ENCODE measurements at places on chromosomes 3 and 15.
A peak's percentile ranks its signal among the peaks of the same experiment; 100 is the strongest.

DNA sequence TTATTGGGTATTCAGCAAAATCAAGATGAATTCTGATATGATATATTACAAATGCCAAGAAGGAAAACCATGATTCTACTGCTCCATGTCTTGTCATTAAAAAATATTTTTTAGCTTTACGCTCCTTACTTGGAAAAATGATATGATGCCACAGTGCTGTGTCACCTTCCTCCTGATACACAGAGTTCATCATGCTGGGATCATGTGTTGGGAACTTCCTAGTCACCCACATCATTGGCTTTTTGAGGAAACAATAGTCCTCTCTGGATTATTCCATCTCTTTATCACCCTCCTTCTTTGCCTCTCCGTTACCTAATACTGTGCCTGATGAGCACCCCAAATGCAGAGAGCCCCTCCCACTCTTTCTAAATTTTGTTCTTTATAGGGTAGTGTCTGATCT, 94.3 kb upstream of the PFN2 start:
- DNase-seq: no peak

DNA sequence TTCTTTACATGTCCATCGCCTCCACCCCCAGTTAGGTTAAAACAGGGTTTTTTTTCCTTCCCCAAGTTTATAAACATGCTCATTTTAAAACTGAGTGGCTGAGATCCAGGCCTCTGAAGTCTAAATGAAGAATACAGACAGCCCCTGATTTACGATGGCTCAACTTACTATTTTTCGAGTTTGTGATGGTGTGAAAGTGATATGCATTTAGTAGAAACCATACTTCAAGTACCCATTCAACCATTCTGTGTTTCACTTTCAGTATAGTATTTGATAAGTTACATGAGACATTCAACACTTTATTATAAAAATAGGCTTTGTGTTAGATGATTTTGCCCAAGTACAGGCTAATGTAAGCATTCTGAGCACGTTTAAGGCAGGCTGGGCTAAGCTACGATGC, 30.5 kb upstream of the GNB5 start:
- DNase-seq: no peak

DNA sequence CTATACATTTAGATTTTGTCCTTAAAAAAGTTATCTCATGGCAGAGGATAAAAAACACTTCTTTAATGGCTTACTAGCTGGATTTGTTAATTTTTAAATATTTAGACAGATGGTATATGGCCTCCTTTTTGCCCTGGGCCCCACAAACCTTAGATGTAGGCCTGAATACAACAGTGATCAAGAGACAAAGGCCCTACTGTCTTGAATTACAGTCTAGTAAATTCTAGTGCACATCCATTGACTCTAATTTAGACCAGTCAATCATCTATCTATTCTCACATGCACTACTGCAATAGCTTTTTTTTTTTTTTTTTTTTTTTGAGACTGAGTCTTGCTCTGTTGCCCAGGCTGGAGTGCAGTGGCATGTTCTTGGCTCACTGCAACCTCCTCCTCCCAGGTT, 452.8 kb downstream of the FHIT start:
- DNase-seq: no peak

DNA sequence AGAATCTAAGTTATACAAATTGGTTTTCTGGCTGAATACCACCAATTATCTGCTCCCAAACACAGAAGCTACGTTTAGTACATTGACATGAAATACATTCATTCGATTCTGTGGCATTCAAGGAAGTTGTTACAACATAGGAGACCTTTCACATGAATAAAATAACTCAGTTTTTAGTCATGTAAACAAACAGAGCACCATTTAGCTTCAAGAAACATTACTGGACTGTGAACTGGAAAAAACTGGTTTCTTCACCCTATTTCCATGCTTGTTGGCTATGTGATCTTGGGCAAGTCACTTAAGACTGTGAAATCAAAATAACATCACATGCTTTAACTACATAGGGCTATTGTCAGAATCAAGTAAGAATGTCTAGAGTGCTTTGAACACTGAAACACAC, 46.2 kb downstream of the NRG4 start:
- no peak for DNase-seq

DNA sequence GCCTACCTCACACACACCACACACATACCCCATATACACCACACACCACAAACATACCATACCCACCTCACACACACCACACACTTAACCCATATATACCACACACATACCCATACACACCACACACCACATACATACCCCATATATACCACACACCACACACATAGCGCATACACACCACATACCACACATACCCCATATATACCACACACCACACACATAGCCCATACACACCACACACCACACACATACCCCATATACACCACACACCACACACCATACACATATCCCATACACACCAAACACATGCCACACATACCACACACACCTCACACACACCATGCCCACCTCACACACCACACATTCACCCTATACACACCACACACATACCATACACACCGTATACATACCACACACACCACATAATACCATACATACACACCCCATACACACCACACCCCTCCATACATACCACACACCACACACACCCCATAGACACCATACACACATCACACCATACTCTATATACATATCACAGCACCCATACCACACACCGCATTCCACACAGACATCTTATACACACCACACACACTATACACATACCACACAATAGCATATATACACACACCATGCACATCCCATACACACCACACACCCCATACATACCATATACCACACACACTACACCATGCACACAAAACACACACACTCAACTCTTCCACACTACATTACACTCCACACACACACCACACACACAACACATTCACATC, 29.5 kb downstream of the APBA2 start:
- no peak for DNase-seq

GRCh38 chr3:7385635-7386034, 524.7 kb downstream of the GRM7 start:
- DNase-seq: no peak

DNA sequence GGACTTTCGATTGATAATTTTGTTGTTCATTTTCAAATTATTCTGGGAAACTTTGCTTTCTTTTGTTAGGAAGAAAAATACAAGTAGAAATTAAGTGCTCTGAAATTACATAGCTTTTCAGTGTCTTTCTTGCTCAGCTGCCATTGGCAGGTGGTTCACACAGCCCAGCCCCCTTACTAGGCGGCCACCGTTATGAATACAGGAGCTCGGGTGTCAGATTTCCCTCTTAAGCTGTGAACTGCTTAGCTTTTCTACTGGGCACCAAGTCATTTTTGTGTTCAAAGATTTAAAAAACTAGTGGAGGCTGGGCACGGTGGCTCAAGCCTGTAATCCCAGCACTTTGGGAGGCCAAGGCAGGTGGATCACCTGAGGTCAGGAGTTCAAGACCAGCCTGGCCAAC, 55.2 kb downstream of the HMG20A start:
- DNase-seq: no peak

DNA sequence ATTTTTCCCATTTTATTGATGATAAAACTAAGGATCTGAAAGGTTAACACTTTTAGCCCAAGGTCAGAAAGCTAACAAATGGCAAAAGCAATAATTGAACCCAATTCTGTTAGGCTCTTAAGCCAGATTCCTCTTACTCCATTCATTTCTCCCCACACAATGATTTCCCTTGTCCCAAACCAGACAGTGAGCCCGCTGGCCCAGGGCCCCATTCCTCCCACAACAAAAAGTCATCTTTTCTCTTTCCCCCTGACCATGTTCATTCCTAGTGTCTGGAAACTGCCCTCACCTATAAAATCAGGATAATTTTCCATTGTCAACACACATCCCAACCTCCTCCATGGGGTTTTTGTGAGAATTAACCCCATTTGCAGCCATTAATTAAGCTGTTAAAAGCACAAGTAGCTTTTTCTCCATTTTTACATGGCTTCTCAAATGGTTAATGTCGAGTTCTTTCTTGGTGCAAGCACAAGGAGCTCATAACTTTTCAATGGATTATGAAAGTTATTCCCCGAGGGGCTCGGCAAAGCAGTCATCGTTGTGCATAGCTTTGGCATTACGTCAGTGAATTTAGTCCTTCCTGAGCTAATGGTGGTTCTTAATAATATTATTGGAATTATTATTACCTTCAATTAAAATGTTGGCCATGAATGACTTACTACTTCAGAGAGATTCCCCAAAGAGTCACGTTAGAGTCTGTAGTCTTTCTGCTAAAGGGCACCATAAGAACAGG, 151.0 kb upstream of the WNT5A start:
- DNase-seq: no peak

GRCh38 chr3:60001369-60001768, 951.5 kb upstream of the CFAP20DC start:
- no peak for DNase-seq

DNA sequence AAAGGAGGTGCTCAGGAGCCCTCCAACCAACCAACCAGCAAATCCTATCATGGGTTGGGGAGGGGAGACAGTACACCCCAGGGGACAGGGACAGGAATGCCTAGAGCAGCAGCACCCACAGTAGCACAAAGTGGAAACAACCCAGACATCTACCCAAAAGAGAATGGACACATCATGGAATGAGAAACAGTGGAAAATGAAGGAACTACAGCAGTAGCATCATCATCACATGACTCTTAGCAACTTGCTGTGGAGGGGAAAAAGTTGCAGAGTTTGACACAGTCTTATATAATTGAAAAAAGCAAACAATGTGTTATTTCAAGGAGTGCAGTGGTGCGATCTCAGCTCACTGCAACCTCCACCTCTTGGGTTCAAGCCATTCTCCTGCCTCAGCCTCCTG, 11.0 kb downstream of the C3orf22 start:
- DNase-seq: peak; percentile 11

- no peak for DNase-seq
Measured at GRCh38 chr3:128203169-128203568, 49.9 kb downstream of the EEFSEC start.

GRCh38 chr15:43383070-43383469, 12.2 kb downstream of the TUBGCP4 start:
- no peak for DNase-seq

- DNase-seq: no peak
Measured at GRCh38 chr3:16400106-16400931, 113.2 kb downstream of the RFTN1 start.

DNA sequence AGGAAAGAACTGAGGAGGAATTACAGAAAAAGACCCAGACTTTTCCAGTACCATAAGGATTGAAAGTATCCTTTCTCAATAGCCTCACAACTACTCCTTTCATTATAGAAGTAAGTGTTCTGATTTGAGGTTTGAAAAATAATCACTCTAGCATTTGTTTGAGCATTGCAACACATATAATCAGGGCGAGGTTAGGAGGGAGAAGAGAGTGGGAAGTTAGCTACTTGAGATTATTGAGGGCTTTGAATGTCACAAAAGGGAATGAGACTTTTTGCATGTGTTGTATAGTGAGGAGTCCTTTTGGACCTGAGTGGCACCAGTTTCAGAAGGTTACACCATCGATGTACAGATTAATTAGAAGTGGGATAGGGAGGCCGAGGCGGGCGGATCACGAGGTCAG, 65.2 kb upstream of the TNIK start:
- DNase-seq: no peak

- DNase-seq: no peak
Measured at GRCh38 chr15:42820811-42821210, 83.9 kb upstream of the CDAN1 start.

GRCh38 chr15:35206060-35206675, 121.1 kb upstream of the NANOGP8 start:
- no peak for DNase-seq

- DNase-seq: no peak
Measured at GRCh38 chr15:92619145-92620101, 36.2 kb downstream of the FAM174B start.

DNA sequence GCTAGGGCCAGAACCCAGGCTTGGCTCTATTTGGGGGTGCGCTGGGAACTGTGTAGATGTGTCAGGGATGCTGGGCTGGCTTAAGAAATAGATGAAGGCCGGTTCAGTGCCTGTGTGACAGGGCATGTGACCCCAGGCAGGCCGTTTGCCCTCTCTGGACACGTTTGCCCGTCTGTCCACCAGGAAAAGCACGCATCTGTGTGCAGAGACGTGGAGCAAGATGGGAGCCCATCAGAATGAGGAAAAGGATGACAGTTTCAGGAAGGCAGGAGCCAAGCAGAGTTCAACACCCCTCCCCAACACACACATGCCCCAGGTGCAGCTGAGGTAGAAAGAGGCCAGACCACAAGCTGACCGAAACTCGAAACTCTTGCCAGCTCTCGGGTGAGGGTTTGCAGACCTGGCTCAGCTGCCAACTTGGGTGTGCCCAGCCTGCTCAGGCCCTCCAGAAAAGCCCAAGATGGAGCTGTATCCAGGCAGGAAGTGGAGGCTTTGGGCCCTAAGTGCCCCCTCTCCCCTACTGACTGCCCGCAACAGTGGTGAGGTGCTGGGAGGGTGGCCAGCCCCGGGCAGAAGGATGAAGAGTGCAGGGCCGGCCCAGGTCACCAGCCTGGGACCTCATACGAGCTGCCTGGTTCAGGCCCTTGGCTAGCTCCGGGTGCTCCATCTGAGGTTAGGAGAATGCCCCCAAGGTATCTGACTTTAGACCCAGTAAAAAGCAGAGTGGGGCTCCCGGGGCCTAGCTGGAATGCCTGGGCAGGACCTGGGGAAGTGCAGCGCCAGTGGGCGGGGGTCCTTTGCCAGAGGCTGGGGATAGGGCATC, 10.2 kb upstream of the MESP1 start:
- DNase-seq: no peak

GRCh38 chr3:186536883-186537844, 7.0 kb downstream of the CRYGS start:
- DNase-seq: no peak

- DNase-seq: no peak
Measured at GRCh38 chr3:106018102-106018501, 149.3 kb upstream of the CBLB start.

DNA sequence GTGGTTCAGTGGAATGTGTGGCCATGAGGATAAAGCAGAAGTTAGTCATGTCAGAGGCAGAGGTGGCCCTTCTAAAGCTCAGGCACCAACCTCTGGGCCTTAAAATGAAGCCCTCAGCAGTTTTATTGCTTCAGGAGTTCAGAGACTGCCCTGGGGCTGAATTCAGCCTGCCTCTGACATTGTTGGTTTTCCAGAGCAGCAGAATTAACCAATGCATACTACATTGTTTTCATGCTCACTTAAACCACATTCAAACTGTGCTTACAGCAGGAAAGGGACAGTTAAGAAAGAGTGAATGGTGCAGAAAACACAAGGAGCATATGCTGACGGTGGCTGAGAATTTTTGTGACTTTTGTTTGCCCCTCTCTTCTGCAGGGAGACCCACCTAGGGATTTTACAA, 320.2 kb downstream of the CHST2 start:
- DNase-seq: no peak

GRCh38 chr3:184523825-184524615, 37.6 kb upstream of the EPHB3 start:
- DNase-seq: no peak

GRCh38 chr3:51392355-51393133, 1.5 kb downstream of the RBM15B start:
- DNase-seq: peak; percentile 28

- peak; percentile 37 for DNase-seq
Measured at GRCh38 chr15:57138349-57138788, 219.9 kb downstream of the TCF12 start.

DNA sequence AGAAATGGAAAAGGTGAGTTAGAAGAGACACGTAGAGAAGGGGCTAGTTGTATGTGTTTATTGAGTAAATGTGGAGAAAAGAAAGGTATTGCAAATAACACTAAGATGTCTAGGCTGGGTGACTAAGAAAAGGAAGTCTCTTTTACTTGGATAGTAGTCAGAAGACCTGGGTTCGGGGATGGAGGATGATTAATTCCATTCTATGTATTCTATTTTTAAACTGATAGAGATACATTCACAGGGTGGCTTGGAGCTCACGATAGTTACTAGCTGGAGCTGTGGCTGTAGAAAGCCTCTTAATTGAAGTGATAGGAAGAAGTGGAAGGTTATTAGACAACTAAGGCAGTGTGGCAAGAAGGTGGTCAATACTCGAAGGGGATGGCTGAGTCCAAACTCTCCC, 65.9 kb upstream of the TNIK start:
- no peak for DNase-seq

Data from adrenal gland (tissue), 19 donors.